Dorsolateral prefrontal cortex (tissue), 122 donors: ENCODE measurements at places on chromosomes 3 and 15.

- DNase-seq = no peak
Observed at GRCh38 chr3:32591186-32591585, 20.5 kb upstream of the DYNC1LI1 start.

DNA sequence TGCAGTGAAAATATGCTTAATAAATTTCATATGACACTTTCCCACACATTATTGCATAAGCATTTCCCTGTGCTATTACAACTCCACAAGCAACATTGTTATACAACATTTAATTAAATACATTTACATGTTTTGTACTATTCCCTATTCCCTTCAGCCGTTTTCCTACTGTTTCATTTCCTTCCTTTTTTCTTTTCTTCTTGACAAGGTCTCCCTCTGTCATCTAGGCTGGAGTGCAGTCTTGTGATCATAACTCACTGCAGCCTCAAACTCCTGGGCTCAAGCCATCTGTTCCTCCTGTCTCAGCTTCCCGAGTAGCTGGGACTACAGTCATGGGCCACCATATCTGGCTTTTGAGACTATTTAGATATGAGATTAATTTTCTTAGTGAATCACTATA, 254.7 kb downstream of the NFKBIZ start:
- no peak for DNase-seq

DNA sequence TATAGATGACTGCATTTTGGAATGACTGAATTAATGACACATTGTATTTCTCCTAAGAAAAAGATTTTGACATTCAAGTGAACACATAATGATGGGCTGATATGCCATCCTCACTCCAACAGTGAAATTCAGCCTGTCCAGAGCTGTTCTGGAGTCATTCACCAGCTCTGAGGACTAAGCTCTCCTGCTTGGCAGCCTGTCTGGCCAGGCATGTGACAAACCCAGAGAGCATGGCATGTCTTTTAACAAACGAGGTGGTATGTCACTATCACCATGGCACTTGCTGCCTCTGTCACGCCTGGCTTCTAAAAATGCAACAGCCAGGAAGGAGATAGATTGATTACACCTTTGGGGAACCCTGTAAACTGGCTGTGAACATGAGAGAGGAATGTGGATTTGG, 1.4 kb downstream of the ACTC1 start:
- DNase-seq = no peak

DNA sequence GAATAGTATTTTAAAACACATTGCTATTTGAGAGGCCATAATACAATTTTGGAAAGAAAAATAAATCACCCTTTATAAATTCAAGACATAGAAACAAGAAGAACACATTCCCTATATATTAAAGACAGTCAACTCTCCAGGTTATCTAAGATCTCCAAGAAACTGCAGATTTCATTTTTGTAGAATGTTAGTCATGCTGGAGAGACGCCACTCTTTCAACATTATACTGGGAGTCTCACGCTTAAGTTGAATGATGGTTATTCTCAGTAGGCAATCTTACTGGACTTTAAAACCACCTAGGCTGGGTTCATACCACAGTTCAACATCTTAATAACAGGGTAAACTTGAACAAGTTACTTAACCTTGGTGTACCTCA, 3.6 kb upstream of the CHRM5 start:
- DNase-seq = no peak

- DNase-seq = no peak
Observed at GRCh38 chr3:50304601-50305000, 1.2 kb upstream of the HYAL1 start.

GRCh38 chr3:47014036-47014435, 34.6 kb downstream of the NBEAL2 start:
- no peak for DNase-seq
